ENCODE measurements at places on chromosomes 1 and 21. TPM values are rescaled to one million over a fixed set of nuclear protein-coding genes. Genes with fewer than 3 reads are reported as not detected.

Gene PAPPA2
- 0.41 TPM for polyA plus RNA-seq

Gene GPR37L1
- 0.04 TPM for polyA plus RNA-seq

Gene CCDC181
- 1.1 TPM for polyA plus RNA-seq

Gene MEX3A
- polyA plus RNA-seq: 22.5 TPM

Gene TRABD2B
- 5.5 TPM for polyA plus RNA-seq

Gene OVAAL
- not detected for polyA plus RNA-seq

Gene AMY1C
- polyA plus RNA-seq: not detected

GRCh38 chr1:171286032-171286705, 27.8 kb upstream of the FMO4 start:
- DNase-seq: no peak

GRCh38 chr1:22860883-22861385, 111.7 kb downstream of the LACTBL1 start:
- no peak for DNase-seq

DNA sequence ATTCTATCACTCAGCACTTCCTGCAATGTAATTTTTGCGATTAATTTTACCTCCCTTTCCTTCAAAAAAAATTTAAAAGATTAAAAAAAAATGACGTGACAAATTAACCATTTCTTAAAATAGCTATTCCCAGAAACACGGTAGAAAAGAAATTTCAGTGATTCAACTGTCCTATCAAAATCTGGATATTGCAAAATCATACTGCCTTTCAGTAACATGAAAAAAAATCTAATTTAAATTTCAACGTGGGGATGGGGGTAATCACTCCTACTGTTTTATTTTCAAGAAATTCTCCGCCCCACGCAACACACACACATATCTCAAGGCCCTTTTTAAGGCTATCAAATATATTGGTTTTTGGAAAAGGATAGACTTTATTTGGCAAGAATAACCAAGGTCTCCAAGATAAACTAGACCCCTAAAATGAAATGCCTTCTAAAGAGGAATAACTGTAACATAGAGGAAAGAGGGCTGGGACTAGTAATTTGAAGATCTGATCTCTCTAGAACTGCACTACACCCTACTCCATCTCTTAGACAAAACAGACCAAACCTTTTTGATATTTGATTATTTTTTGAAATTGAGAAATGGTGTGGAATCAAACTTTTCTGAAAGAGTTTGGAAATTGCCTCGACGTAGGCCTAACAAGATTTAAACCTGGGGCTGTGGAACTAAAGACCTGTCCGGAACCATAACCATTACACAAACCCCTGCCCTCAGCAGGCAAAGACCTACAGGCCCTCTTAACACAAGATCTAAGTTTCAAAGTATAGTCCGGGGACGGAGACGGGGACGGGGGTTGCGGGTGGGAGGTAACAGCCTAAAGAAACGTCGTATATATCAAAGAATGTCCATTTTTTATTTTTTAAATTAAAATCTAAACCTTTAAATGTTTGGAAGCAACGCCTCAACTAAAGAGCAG, 941 bp downstream of the ARNT start:
- peak; percentile 19 for DNase-seq

DNA sequence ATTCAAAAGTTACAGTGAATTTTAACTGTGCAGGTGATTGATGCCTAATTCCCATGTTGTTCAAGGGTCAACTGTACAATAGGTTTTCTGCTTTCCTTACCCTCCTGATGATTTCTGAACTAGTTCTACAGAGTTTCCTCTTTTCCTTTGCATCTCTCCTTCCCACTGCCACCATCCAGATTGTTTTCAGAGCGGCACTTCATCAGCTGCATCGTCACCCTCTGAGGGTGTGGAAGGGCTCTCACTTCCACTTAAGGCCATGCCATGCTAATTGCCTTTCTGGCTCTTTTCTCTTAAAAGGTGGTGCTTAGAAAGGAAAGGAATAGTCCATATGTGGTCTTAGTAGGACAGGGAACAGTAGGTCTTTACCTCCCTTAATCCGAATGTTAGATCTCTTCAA, 39.1 kb downstream of the DISC1 start:
- no peak for DNase-seq

- no peak for DNase-seq
Observed at GRCh38 chr1:99315305-99315704, 51.0 kb downstream of the PLPPR4 start.

DNA sequence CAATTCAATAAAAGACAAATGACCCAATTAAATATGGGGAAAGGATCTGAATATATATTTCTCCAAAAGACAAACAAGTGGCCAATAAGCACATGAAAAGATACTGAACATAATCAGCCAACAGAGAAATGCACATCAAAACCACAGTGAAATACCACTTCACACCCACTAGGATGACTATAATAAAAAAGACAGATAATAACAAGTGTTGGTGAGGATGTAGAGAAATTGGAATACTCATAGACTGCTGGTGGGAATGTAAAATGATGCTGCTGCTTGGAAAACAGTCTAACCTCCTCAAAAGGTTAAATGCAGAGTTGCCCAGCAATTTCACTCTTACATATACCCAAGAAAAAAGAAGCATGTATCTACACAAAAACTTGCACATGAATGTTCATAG, 48.9 kb downstream of the PIK3R3 start:
- DNase-seq: no peak

DNA sequence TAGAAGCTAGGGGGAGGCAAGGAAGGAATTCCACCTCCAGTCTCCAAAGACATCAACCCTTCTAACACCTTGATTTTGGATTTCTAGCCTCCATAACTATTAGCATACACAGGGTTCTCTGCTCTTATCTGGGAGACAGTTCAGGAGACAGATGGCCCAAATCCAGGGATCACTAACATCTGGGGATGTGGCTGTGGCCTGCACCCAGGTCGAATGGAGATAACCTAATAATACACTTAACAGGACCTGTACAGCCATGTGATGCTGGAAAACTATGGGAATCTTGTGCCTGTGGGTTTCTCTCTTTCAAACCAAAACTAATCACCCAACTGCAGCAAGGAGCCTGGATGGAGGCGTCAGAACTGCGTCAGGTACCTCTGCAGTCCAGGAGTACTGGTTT, 47.6 kb downstream of the KIAA0319L start:
- no peak for DNase-seq

GRCh38 chr1:164591858-164592257, 32.9 kb downstream of the PBX1 start:
- DNase-seq: no peak

DNA sequence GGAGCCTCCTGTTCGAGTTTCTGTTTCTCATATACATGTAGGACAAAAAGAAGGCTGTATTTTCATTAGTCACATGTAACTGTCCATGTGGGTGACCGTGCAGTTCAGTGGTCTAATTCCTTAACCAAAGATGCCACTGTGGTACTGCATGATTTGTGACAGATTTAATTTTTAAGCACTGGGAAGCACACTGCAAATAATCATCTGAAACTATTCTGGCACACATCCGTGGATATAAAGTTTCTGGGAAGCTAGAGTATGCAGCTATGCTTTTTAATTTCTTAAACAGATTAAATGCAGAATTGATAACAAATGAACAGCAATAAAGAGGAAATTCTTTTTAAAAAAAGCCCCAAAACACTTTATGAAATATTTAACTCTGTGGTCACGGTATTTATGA, 254.8 kb downstream of the LMO4 start:
- no peak for DNase-seq

- DNase-seq: no peak
Observed at GRCh38 chr1:62588000-62588399, 9.3 kb upstream of the ANGPTL3 start.

DNA sequence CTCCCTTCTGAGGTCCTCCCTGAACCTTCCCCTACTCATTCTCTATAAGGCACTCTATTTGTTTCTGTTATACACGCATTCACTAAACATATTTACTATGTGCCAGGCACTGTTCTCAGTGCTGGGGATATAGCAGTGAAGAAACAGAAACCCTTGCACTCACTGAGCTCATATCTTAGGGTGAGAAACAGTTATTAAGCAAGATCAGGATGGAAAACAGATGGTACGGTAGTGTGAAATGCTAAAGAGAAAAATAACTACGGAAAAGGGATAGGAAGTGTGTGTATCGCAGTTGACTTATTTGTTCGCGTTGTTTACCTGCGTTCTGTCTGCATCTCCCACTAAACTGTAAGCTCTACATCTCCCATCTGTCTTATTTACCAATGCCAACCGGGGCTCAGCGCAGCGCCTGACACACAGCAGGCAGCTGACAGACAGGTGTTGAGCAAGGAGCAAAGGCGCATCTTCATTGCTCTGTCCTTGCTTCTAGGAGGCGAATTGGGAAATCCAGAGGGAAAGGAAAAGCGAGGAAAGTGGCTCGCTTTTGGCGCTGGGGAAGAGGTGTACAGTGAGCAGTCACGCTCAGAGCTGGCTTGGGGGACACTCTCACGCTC, 572 bp downstream of the CYB5RL start:
- DNase-seq: no peak

All from hindlimb muscle (tissue), 1 donor.